ENCODE measurements at places on chromosomes 2 and 18. TPM values are rescaled to one million over a fixed set of nuclear protein-coding genes. Genes with fewer than 3 reads are reported as not detected.

SLC9A4 gene
- not detected for total RNA-seq

MRPL19 gene
- 81.2 TPM for total RNA-seq

ECEL1 gene
- 0.12 TPM for total RNA-seq

REG3G gene
- total RNA-seq, result not detected

ADD2 gene
- total RNA-seq, result 36.1 TPM

SAG gene
- total RNA-seq, result 0.31 TPM

PELI1 gene
- total RNA-seq, result 35.8 TPM

IL36B gene
- not detected for total RNA-seq

GIGYF2 gene
- 45.7 TPM for total RNA-seq

MAP3K20 gene
- 11.0 TPM for total RNA-seq
